Type B pancreatic cell (in vitro differentiated cells): ENCODE measurements at places on chromosomes 3 and 15.

DNA sequence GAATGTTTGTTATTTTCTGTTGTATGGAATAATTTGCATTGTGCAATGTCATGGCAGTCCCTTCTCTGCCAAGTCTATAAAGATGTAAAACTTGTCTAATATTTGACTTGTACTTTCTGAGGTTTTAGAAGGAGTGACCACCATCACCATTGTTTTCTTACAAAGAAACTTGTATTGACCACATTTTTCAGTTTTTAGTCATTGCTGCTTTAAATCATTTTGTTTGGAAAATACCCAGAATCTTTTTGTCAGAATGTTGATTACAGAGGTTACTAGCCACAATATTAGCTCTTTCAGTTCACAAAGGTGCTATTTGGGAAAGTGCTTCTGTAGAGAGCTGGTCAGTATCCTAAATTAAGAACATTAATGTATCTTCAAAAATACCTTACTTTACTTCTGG lies 532.4 kb upstream of the GBE1 start:
- DNase-seq: no peak

- DNase-seq: no peak
These were observed 108.5 kb downstream of the GLDN start for GRCh38 chr15:51450001-51450400.

GRCh38 chr3:158683230-158683962 lies 10.9 kb upstream of the LXN start:
- no peak for DNase-seq

GRCh38 chr3:25465266-25465860 lies 37.3 kb downstream of the RARB start:
- DNase-seq: no peak

- DNase-seq: no peak
These were observed 49.0 kb downstream of the B3GNT5 start for GRCh38 chr3:183301937-183302580.

DNA sequence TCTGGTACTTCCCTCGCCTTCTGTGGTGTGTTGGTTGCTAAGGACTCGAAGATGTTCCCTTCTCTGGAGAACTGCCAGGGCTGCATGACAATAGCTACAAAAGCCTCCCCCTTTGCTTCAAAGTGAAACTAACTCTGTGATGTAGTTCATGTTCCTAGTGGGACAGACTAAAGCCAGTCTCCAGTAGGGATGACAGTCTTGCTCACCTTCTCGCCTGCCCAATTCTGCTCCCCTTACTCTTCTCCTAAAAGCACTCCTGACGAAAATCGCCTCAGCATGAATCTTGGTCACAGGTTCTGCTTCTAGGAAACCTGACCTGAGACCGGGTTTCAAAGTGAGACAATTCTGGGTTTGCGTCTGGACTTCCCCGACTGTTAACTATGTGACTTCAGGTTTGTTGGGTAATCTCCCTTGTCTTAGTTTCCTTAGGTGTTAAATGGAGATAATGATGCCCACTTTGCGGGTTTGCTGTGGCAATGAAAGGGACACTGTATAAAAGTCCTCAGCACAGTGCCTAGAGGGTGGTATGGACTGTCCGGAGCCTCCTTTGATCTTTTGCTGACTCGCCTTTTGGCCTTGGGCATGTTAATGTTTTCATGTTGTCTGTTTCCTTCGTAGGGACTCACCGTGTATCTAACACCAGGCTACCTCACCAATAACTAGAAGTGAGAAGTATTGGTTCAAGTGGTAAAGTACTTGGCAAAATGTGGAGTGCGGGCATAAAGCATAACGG lies 24.9 kb upstream of the THRB start:
- DNase-seq: no peak

GRCh38 chr3:94064243-94064860 lies 1.5 kb downstream of the NSUN3 start:
- no peak for DNase-seq

GRCh38 chr3:143832433-143832832 lies 15.8 kb downstream of the SLC9A9 start:
- DNase-seq: no peak
